ENCODE measurements at places on chromosomes 2 and 18. TPM values are rescaled to one million over a fixed set of nuclear protein-coding genes. Genes with fewer than 3 reads are reported as not detected.

The ICA1L gene
- 1.5 TPM for total RNA-seq

The TBR1 gene
- 0.11 TPM for total RNA-seq

The TMEM247 gene
- not detected for total RNA-seq

The PLCL1 gene
- total RNA-seq = not detected

The CRYGD gene
- not detected for total RNA-seq

Measured in A549 treated with DMSO at 1 μM for 4 hours (cell line).